ENCODE measurements at places on chromosomes 5 and 9.

GRCh38 chr9:68781928-68782327, 76.9 kb downstream of the PIP5K1B start:
- no peak for DNase-seq

DNA sequence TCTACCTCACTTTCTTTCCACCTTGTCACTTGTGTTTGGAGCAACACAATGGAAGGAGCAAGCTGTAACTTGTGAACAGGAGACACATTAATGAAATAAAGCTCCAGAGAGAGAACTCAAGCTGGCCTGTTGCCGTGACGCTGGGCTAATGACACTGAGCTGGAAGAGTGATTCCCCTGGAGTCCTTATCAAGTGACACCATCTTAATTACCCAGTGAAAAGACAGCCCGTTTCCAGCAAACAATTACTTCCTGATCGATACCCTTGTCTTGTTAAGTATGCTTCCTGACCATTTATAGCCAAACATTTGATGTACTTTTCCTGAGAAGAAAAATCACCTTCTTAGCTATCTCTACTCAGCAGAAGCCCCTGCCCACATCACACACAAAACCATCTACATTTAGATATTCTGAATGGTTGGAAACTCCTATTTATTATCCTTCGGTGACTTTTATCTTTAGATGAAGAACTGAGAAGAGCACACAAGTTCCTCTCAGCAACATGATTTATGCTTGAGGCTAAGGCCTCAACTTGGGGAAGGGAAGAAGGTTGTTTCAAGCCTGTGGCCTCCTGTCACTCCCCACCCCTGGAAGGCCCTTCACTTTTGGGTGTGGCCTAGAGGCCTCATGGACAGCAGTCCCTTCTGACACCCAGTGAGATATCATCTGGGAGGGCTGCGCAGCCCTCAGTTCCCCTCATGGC, 34.1 kb downstream of the CRHBP start:
- DNase-seq = no peak

DNA sequence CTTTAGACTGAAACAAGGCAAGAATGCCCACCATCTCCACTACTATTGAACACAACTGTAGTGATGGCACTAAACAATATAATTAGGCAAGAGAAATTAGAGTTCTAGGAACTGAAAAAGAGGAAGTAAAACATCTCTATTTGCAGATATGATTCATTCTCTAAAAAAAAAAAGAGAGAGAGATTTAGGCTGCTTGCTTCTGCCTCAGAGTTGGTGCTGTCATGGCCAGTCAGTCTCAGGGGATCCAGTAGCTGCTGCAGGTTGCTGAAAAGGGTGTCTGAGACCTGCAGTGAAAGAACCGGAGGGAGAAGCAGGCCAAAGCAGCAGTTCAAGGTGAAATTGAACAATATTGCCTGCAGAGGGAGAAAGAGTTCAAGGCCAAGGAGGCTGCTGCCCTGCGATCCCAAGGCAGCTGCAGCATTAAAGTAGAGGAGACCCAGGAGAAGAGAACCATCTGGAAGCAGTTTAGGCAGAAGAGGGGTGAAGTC, 72.5 kb downstream of the AP3B1 start:
- DNase-seq = no peak

DNA sequence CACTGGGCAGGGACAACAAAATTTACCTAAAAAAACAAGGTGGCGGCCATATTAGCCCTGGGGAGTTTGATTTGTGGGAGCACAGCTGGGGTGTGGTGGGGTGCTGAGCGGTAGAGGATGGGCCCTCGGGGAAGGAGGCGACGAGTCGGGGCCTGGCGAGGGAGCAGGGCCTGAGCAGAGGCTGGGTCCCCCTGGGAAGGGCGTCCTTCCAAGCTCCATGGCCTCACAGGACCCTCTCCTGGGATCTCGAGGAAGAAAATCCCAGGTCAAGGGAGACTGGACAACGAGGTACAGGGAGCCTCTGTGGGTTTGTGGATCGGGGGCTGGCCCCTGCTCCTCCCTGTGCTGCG, 165.5 kb downstream of the CACNA1B start:
- DNase-seq = no peak

GRCh38 chr9:77752554-77752953, 104.4 kb upstream of the GNA14 start:
- DNase-seq = no peak

GRCh38 chr5:35058374-35058788, 10.6 kb upstream of the AGXT2 start:
- DNase-seq = no peak

DNA sequence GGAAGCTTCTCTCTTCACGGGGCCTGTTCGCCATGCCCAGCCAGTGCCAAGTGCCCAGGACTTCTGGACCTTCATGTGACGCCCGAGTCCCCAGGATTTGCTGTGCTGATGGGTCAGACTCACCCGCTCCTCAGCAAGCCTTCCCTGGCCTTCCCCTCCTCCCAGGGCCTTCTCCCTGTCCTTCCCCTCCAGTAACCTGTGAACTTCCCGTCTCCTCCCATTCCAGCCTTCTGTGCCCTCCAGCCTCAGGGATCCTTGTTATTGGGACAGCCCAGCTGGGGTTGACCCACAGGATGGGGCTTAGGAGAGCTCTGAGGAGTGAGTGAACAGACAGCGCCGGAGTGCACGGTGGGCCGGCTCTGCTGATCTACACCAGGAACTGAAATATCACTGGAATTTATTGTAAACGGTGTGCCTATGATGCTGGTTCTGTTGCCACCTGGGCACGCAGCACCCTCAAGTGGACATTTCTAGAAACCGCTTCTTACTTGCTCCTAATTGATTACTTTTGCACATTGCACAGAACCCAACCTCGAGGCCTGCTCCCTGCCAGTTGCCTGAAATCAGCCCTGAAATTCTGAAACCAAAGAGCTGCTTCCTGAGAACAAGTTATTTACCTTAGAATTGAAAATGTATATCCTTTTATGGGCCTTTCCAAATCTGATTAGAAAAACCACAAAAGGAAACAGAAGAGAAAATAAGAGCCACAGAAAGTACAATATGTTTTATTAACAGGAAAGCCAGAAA, 1.5 kb downstream of the SPAAR start:
- DNase-seq = no peak

DNA sequence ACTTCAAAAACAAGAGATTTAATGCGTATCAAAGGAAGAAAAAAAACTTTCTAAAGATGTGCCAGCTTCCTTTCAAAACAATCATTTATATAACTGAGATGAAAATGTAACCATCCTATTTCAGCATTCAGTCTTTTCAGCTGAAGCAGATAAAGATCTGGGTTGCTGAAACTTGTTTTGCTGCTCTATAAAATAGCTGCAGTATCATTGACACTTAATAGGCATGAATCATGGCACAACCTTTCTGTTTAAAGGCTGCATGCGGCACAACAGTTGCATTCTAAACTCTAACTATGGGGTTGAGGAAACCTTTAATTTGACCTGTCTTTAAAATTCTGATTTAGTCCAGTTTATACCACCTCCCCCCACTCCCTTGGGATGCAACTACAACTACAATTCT, 196.7 kb downstream of the MPDZ start:
- DNase-seq = no peak

- no peak for DNase-seq
These were observed 8.6 kb upstream of the ANKRD33B start for GRCh38 chr5:10555277-10555684.

DNA sequence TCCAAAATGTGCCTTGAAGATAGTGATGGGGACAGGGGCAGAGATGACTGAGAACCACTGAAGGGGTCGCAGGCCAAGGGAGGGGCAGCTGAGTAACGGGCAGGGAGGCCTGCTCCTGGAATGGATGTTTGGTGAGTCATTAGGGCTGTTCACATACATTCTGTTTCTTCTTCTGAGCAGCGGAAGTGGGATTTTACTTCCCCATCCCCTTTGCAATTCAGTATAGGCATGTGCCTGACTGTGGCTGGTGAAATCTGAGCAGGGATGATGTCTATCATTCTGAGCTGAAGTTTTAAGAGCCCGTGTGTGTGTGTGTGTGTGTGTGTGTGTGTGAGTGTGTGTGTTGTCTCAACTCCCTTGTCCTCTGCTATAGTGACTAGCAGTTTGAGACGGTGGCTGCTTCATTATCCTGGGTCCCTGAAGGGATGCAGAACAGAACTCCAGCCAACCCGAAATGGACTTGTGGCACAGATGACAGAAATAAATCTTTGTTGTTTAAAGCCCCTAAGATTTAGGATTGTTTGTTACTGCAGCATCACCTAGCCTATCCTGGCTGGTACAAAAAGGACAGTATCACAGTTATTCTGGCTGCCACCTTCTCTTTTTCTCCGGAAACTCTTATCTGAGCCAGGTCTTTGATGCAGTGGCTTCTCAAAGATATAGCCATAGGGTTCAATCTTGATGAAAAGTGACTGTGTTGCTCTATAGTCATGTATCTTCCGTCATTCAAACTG, 29.2 kb upstream of the TGFBI start:
- DNase-seq = no peak

- DNase-seq = no peak
These were observed 204.4 kb upstream of the TRIM32 start for GRCh38 chr9:116482740-116483139.

DNA sequence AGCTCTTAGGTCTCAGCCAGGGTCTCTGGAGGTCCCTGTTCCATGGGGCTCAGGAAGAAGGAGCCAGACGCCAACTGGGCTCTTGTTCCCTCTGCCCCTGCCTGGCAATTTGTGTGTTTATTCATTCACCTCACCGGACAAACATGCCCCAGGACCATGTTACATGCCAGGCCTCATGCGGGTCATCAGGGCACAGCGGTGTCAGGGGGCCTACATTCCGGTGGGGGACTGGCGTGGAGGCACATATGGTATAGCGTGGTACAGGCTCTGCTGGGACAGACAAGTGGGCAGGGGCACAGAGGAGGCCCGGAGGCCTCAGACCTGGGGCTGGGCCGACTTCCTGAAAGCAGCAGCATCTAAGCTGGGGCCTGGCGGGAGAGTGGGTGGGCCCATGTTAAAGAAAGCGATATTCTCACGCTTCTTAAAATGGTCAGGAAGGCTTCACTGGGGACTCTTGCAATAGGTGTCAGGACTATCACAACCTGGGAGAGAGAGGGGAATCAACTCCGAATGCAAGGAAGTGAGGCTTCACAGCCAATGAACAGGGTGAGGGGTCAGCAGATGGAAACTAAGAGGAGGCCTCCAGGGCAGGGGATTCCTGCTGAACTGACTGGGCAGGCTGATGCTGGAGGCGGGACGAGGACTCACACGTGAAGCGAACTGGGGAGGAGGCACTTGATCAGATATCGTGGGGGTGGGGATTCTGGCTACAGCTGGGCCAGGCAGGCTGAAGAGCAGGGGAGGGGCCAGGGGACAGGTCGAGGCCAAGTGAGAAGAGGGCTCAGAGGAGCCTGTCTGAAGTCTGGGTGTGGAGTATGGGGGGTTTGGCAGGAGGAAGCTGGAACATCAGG, 41.9 kb downstream of the NCS1 start:
- no peak for DNase-seq

DNA sequence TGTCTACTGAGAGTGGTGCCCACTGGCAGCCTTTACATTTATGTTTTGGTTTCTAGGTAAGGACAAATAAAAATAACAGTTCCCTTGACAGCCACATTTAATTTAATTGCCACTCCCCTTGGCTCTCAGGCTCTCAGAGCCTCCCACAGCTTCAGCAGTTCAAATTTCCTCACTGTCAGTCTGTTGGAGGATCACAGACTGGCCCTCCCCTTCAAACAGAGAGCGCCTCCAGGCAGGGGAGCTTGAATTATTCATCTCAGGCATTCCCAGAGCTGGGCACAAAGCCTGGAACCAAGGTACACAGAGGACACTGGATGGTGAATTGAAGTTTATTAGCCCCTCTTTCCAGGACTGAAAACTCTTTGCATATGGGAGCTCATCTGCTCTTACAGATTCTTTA, 407.7 kb downstream of the SPOCK1 start:
- DNase-seq = no peak

DNA sequence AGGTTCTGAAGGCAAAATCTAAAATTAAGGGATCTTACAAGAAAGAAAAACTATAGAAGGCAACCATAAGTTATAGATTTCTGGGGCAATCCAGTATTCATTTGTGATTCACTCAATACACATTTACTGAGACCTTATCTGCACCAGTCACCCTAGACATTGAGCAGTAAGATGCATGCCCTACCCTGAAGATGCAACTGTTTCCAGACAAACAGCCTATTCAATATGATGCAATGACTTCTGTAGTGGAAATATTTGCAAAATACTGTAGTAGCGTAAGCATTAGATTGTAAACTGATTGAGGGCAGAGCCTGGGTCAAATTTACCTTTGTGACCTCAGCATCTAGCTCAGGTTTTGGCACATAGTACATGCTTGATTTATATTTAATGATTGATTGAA, 256.2 kb upstream of the ACTBL2 start:
- DNase-seq = no peak

DNA sequence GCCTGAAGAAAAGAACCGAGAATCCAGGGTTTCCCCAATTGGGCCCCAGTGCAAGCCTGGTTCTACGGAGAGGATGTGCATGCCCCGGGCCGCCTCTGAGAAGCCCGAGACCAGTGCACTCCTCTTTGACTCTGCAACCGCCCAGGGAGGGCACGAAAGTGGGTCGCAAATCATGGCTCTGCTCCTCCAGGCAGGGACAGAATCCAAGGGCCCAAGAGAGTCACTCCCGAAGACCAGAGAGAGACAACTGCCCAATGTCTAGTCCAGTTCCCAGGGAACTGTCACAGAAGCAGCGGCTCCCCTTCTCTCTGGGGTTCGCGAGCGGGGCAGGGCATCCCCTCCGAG, 107.8 kb downstream of the PSD2 start:
- no peak for DNase-seq

GRCh38 chr5:171934586-171934985, 71.9 kb downstream of the FBXW11 start:
- DNase-seq = no peak

- DNase-seq = no peak
These were observed 4.5 kb upstream of the DBN1 start for GRCh38 chr5:177477701-177478477.

- DNase-seq = no peak
These were observed 6.9 kb upstream of the PDLIM4 start for GRCh38 chr5:132250547-132250946.

- no peak for DNase-seq
These were observed 19.7 kb downstream of the MUSK start for GRCh38 chr9:110688329-110688728.

DNA sequence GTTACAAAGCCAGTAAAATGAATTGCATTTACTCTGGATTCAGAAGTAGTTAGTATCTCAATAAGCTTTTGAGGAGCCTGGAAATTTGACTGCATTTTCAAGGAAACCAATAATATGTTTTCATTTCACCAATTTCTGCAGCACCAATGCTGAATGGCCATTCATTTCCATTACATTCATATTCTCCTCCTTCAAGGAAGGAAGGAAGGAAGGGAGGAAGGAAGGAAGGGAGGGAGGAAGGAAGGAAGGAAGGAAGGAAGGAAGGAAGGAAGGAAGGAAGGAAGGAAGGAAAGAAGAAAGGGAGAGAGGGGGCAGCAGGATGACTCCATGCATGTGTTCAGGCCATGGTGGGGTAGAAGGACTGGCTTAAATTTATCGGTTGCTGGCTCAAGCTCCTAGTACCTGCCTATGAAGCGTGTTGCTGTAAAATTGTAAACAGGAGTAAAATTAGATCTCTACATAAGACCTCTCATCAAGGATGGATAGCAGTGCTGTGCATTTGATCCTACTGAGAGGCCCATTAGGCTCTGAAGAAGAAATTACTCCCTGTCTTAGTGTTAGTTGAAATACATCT, 498.8 kb upstream of the TNC start:
- no peak for DNase-seq
